ENCODE measurements at places on chromosomes 2 and 18. TPM values are rescaled to one million over a fixed set of nuclear protein-coding genes. Genes with fewer than 3 reads are reported as not detected.

GRCh38 chr2:237118561-237119155 is 33.0 kb downstream of the COPS8 start:
- no peak for DNase-seq

DNA sequence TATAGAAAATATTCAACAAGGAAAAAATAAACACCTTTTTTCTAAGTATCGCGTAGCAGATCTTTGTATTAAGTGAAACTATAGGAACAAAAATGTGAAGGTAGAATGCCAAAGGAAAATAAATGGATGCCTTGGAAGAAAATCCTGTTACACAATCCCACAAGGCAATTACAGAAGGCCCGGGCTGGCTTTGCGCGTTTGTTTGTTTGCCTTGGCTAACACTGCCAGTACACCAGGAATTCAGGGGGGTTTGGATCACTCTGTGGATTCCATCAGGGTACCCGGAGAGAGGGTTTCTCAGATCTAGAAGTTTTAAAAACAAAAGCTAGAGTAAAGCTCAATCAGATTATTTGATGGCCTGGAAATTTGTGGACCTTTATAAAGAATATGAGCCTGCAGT is 478.3 kb downstream of the FBXO15 start:
- no peak for DNase-seq

DNA sequence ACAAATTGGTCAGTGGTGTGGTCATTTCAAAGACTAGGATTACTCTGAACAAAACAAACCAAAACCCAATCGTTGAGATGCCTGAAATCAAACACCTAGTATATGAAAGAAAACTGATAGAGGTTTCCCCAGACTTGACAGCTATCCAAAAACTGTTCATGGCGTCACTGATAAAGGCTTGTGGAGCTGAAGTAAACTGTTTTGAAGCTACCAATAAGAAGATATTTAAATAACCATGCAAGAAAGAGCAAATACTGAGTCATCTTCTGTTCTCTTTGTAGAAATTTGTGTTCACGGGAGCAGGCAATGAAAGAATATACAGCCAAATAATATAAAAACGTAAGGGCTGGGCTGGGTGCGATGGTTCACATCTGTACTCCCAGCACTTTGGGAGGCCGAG is 7.5 kb upstream of the COLEC11 start:
- DNase-seq = no peak

GRCh38 chr2:57542081-57542480 is 504.5 kb upstream of the VRK2 start:
- DNase-seq = no peak

DNA sequence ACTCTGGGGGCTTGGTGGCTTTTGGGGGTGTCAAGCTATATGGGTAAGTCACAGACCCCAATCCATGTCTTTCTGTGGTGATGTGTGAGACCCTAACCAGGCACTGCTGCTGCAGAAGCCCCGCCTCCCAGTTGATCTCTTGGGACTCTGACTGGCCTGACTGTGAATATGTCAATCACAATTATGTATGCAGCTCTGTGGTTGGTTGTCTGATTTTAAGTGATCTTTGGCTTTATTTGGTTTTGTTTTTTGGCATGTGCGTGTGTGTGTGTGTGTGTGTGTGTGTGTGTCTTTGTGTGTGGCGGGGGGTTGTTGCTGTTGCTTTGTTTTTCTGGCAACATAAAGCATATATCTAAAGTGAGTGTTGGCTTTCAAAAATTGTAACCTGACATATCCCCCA is 78.5 kb upstream of the GLS start:
- no peak for DNase-seq

- DNase-seq = no peak
These were observed 32.6 kb upstream of the APCDD1 start for GRCh38 chr18:10421859-10422258.

DNA sequence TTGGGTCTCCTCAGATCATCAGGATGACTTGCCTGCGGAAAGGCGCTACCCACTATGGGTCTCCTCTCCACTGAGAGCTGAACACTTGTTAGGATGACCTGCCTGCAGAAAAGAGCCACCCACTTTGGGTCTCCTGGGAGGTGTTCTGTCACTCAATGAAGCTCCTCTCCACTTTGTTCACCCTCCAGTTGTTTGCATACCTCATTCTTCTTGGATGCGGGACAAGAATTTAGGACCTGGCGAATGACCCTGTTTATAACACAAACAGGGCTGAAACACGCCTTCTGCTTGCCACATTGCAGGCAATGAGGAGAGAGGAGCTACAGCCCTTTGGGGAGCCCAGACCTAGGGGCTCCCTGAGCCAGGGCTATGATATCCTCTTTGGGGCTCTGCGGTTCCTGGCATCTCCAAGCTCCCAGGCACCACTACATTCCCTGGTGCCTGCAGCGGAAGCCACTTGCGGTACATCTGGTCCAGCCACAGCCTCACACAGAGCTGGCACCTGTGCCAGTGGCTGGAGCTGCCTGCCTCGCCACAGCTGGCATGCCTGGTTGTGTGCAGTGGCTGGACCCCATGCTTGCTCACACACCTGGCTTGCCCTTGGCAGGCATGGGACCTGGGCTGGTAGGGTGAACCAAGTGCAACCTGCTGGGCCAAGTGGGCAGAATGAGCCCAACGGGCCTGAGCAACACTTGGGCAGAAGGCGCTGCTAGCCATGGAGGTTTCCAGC is 20.6 kb downstream of the ANKRD29 start:
- no peak for DNase-seq

- no peak for DNase-seq
These were observed 362.9 kb downstream of the ZEB2 start for GRCh38 chr2:144156736-144157640.

DNA sequence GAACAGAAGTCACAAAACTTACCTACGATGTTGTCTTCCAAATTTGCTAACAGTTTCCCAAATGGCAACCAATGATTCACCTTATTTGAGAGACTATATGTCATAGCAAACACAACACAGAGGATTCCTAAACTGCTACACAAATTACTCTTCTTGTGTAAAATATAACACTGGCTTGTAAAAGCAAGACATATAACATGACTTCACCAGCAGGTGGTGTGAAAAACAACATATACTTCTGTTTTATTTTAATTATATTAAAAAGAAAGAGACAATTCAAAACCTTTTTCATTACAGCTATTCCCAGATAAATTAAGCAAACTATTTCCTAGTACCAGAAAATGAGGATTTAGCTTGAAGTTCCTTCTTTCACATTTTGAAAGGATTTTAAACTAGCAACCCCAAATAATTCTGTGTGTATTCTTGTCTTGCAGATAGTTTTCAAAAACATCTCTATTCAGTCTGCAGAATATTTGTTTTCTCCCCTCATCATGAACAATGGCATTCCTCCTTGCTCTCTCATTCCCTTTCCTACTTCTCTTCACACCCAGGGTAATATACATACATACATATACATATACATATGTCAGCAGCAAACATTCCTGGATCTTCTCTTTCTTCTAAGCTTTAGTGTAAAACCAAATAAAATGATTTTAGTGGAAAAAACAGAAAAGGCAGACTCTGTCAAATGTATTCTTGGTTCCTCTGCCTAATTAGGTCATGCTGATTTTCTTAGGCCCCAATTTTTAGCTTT is 62.1 kb downstream of the SCN3A start:
- no peak for DNase-seq

DNA sequence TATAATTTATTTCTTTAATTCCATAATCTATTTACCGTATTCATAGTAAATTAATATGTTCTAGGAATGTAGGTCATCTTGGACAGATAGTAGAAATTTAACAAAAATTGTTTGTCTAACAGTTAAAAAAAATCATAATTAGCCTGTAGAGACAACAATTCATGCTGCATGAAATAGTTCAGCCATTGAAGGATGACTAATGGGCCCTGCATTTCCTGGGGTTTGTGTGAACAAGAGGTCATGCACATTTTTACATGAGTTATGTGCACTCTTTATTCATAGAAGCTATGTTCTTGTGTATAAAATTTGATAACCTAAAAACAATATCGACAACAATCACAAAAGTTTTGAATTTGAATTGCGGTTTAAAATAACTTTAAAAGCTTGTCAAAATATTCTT is 1663.6 kb downstream of the SUCLG1 start:
- no peak for DNase-seq

- no peak for DNase-seq
These were observed 31.6 kb downstream of the INSIG2 start for GRCh38 chr2:118119761-118120400.

- DNase-seq = no peak
These were observed 37.8 kb upstream of the CREB1 start for GRCh38 chr2:207491956-207492355.

DNA sequence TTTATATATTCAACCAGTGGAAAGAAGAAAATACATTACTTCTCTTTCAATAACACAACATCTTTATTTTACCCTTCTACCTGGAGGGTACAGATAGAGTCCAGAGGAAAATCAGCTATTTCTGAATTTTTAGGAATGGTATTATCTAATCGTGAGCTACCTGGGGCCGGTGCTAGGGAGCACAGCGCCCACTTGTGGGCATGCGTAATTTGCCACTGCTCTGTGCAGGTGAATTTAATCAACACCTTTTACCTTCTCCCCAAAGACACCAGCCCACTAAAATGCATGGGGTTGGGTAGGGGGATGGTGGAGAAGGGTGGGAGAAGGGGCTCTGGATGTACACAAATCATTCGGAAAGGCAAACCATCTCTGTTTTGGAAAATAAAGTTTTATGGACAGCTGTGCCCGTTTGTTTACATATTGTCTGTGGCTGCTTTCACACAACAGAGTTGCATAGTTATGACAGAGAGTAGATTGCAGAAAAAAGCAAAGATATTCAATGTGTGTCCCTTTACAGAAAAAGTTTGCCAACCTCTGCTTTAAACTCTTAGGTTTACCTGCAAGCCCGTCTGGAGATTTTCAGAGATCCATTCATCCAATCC is 51.5 kb upstream of the DCC start:
- peak; percentile 4 for DNase-seq

GRCh38 chr2:213806125-213806726 is 522.0 kb downstream of the SPAG16 start:
- no peak for DNase-seq

GRCh38 chr2:48170281-48170680 is 264.0 kb upstream of the FBXO11 start:
- DNase-seq = no peak

- no peak for DNase-seq
These were observed 478.2 kb downstream of the PTPRM start for GRCh38 chr18:8045160-8045883.

GRCh38 chr2:228556717-228557116 is 375.2 kb upstream of the SPHKAP start:
- DNase-seq = no peak

DNA sequence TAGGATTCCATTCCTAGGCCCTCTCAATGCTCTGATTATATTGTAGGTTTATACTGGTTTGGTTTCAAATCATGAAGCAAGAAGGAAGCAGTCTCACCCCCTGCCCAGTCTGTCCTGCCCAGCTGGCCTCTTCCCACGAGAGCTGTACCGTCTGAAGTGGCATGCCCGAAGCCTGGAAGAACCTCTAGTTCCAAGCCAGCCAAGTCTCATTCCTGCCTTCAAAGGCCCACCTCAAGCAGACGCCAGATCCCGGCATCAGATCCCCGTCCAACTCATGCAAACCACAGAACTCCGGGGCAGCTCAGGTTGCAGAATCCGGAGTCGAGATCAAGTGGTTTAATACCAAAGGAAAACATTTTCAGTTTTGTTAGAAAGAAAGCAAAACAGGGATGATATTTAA is 234.4 kb downstream of the LPIN1 start:
- DNase-seq = no peak

DNA sequence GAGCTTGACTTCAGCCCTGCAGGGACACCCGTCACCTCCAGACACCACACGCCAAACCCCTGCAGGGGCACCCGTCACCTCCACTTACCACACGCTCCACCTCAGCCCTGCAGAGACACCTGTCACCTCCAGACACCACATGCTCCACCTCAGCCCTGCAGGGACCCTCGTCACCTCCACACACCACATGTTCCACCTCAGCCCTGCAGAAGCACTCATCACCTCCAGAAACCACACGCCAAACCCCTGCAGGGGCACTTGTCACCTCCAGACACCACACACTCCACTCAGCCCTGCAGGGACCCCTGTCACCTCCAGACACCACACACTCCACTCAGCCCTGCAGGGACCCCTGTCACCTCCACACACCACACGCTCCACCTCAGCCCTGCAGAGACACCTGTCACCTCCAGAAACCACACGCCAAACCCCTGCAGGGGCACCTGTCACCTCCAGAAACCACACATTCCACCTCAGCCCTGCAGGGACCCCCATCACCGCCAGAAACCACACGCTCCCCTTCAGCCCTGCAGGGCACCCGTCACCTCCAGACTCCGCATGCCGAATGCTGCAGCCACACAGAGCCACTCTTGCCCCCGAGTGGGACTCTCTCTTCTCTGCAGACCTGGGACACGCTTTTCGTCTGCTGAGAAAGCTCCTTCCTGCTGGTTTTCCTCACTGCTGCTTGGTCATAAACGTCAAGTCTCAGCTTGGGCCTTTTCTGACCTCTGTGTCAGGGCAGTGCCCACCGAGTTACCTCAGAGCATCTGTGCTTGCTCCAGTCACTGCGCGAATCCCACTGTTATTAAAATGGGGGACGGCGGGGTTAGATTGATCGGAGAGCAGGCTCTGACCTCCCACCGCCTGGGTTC is 77.5 kb upstream of the SALL3 start:
- DNase-seq = no peak

- DNase-seq = no peak
These were observed 70.8 kb downstream of the SESTD1 start for GRCh38 chr2:179193759-179194394.

DNA sequence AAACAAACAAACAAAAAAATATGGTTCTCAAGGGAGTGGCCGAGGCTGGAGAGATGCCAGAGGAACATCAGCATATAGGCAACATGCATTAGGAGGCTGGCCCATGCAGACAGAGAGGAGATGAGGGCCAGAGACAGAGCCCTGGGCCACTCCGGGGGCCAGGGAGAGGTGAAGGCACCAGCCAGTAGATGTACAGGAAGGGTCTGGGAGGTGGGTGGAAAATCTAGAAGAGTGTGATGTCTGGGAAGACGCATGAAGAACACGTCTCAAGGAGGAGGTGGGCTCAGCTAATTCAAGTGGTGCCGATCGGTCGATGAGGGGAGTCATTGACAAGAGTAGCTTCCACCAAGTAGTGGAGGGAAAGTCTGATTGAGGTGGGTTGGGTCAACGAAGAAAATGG is 79.9 kb downstream of the ZCCHC2 start:
- DNase-seq = no peak

The ALK gene
- not detected for total RNA-seq

The IKZF2 gene
- 13.0 TPM for total RNA-seq

The SPC25 gene
- total RNA-seq = 33.7 TPM

The FBXO41 gene
- total RNA-seq = 45.7 TPM

The OSBPL6 gene
- total RNA-seq = 3.7 TPM

The POTEI gene
- total RNA-seq = not detected

The RGPD3 gene
- total RNA-seq = not detected

The DAW1 gene
- not detected for total RNA-seq

The FEV gene
- total RNA-seq = not detected

The GRHL1 gene
- total RNA-seq = 0.49 TPM

The CD226 gene
- 57.2 TPM for total RNA-seq

The MERTK gene
- 0.33 TPM for total RNA-seq

The MROH2A gene
- total RNA-seq = not detected

The YES1 gene
- 32.2 TPM for total RNA-seq

The DCDC2C gene
- not detected for total RNA-seq

The NIF3L1 gene
- total RNA-seq = 30.2 TPM
